ENCODE measurements at places on chromosomes 12 and 14.

DNA sequence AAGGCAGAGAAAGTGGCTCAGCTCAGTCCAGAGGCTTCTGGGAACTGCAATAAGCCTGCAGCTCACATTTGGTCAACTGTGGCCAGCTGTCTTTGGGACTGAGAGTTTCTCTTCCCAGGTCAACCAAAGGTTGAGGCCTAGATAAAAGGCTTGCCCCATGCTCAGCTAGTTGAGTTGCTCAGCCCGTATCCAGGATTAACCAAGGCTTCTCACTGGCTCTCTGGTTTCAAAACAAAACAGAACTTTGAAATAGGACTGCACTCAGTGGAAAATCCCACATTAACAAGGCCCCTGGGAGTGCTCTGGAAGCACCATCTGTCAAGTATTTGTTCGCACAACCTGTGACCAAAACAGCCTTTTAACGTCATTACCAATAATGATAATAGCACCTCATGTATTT is 40.3 kb upstream of the NUAK1 start:
- DNase-seq, result no peak

GRCh38 chr12:30624009-30624408 is 71.7 kb downstream of the IPO8 start:
- no peak for DNase-seq

DNA sequence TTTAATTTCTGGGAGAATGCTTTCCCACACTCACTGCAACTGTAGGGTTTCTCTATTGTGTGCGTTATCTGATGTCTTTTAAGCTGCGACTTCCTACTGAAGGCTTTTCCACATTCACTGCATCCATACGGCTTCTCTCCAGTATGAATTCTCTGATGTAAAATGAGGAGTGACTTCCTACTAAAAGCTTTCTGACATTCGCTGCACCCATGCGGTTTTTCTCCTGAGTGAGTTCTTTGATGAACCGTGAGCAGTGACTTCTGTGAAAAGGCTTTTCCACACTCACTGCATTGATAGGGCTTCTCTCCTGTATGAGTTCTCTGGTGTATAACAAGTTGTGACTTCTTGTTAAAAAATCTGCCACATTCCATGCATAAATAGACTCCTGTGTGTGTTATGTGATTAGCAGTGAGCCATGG is 29.7 kb downstream of the ZNF605 start:
- DNase-seq, result no peak

DNA sequence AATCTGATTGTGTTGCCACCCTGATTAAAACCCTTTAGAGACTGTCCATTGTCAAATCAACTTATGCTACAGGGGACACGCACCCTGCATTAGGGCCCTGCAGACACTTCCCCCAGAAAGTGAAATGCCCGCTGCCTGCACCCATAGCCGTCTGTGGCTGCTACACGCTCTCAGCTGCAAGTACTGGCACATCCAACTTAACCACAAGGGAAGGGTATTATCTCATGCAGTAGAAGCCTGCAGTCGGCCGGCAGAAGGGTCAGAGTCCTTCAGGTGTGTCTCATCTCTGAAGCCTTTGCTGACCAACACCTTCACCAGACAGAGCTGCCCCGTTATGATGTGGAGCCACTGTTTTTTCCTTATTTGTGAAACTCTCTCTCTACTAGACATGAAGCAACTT is 20.8 kb downstream of the CFAP251 start:
- no peak for DNase-seq

Data from NCI-H226 (cell line).